ENCODE measurements at places on chromosomes 1 and 21.

DNA sequence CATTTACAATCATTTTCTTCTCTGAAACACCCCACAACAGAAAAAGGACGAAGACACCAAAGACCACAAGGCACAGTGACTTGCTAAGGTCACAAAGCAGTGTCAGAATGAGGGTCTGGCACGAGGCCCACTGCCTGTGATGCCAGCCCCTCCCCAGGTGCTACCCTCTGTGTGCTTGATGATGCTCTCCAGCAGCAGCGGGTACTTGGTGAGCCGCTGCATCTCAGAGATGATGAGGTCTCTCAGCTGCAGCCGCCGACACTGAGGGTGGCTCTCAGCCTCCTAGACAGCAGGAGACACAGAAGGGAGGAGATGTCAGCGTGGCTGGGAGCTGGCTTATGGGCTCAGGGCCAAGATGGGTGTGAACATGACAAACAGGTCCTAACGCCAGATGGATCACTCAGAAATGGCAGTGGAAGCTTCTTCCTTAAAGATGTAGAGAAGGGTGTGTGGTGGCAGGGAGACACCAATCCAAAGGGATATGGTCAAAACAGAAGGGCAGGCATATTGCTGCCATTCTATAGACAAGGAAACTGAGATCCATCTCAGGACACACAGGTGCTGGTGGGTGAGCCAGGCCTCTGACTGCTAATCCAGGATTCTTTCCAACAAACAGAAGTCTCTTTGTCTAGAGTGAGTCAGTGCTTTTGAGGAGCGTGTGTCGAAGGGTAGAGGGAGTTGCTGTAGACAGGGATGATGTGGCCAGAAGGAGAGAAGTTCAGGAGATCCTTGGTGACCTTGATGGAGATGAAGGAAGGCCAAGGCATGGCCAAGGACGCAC is 25.6 kb downstream of the LRRC71 start:
- no peak overlapping the region for H3K27ac ChIP-seq
- no peak overlapping the region for H3K4me3 ChIP-seq
- H3K36me3 ChIP-seq = peaks cover 28% of the 10 kb centered on the region
- H3K4me1 ChIP-seq = no peaks in the 10 kb centered on the region
- no peaks in the 10 kb centered on the region for H3K27me3 ChIP-seq

- H3K4me3 ChIP-seq = no peak overlapping the region
- no peak overlapping the region for H3K27ac ChIP-seq
- no peaks in the 10 kb centered on the region for H3K36me3 ChIP-seq
Measured at GRCh38 chr1:39173119-39173994, 31.1 kb upstream of the MACF1 start.

GRCh38 chr1:37931102-37931360 is 15.8 kb downstream of the INPP5B start:
- peak overlapping the region; percentile 25 for H3K27ac ChIP-seq
- H3K27me3 ChIP-seq = no peaks in the 10 kb centered on the region
- H3K4me1 ChIP-seq = peaks cover 44% of the 10 kb centered on the region
- no peak for DNase-seq
- peaks cover 13% of the 10 kb centered on the region for H3K36me3 ChIP-seq

DNA sequence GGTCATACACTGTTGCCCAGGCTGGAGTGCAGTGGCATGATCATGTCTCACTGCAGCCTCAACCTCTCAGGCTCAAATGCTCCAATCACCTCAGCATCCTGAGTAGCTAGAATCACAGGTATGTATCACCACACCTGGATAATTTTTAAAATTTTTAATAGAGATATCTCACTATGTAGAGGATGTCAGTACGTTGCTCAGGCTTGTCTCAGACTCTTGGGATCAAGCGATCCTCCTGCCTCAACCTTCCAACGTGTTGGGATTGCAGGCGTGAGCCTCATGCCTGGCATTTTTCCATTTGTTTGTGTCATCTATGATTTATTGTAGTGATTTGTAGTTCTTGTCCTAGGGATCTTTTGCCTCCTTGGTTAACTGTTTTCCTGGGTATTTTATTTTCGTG is 985.2 kb upstream of the B3GALT2 start:
- no peaks in the 10 kb centered on the region for H3K36me3 ChIP-seq
- H3K4me1 ChIP-seq = no peaks in the 10 kb centered on the region
- no peaks in the 10 kb centered on the region for H3K27me3 ChIP-seq
- no peak overlapping the region for H3K4me3 ChIP-seq
- no peak overlapping the region for H3K27ac ChIP-seq
- no peak for DNase-seq

DNA sequence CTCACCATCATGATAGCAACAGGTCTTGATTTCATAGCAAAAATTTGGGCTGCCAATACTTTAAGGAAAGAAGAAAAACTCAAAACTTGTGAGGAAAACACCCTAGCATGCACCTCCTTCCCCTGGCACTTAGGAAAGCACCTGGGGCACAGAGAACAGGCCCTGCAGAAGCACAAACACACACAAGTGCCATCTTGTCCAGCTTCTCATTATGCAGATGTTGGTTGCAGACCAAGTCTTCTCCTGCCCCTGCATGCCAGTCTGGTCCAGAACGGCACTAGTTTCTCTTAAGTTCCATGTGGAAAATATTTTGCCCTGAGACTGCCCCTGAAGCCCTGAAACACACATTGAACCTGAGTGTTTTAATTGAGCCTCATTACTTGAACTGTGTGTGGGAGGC is 6.3 kb upstream of the ETV3 start:
- H3K27me3 ChIP-seq = peaks cover 30% of the 10 kb centered on the region
- H3K4me1 ChIP-seq = peaks cover 17% of the 10 kb centered on the region
- no peaks in the 10 kb centered on the region for H3K36me3 ChIP-seq
- no peak overlapping the region for H3K4me3 ChIP-seq

DNA sequence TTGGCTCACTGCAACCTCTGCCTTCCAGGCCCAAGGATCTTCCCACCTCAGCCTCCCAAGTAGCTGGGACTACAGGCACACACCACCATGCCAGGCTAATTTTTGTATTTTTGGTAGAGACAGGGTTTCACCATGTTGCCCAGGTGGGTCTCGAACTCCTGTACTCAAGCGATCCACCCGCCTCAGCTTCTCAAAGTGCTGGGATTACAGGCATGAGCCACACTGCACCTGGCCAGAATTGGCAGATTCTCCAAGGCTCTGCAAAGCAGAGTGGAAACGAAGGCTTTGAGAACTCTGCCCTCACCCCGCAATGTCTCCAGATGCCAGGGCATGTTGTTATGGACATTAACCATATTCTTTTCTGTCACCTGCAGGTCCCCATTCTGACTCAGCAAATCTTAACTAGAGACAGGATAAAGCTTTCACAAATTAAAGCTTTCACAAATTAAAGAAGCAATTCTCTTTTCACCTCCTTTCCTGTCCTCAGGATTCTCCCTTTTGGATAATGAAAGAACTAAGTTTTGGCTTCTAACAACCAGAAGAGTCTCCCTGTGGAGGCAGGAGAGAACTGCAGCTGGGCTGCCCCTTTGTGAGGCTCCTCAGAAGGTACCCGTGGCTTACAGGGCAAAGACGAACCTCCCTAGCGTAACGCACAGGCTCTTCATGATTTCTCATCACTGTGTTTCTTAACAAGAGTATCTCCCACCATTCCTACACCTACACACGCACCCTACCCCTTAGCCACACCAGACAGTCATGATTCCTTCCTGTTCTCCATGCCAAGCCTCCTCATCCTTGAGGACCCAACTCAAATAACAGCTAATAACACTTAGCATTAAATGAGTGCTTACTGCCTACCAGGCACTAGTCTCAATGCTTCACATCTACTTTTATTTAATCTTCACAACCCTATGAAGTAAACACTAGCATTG is 29.8 kb downstream of the GPA33 start:
- no peak for DNase-seq
- H3K36me3 ChIP-seq = no peaks in the 10 kb centered on the region
- no peak overlapping the region for H3K27ac ChIP-seq
- H3K4me1 ChIP-seq = peaks cover 7% of the 10 kb centered on the region
- H3K27me3 ChIP-seq = no peaks in the 10 kb centered on the region
- H3K4me3 ChIP-seq = no peak overlapping the region

Data from activated naive CD4-positive, alpha-beta T cell treated with anti-CD3 and anti-CD28 coated beads, Interleukin-2, amount 10 ng/mL, durations not matched to agents 7 days and 5 days (primary cell).